ENCODE measurements at places on chromosomes 13 and 19.
A peak's percentile ranks its signal among the peaks of the same experiment; 100 is the strongest.

- DNase-seq, result no peak
Observed at GRCh38 chr13:110519046-110519445, 42.5 kb downstream of the RAB20 start.

DNA sequence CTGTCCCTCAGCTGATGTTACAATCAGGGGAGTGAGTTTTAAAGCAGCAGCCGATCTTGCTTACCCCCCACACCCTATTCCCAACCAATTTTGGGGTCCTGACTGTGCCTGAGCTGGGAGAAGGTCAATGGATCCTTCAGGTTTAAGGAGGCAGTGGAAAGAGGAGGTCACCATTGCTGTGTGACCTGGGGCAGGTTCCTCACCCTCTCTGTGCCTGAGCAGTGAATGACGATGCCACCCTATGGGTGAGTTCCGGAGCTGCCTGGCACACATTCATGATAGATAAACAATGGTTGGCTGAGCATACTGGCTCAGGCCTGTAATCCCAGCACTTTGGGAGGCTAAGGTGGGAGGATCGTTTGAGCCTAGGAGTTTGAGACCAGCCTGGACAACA lies 20.3 kb upstream of the JUND start:
- DNase-seq, result no peak

DNA sequence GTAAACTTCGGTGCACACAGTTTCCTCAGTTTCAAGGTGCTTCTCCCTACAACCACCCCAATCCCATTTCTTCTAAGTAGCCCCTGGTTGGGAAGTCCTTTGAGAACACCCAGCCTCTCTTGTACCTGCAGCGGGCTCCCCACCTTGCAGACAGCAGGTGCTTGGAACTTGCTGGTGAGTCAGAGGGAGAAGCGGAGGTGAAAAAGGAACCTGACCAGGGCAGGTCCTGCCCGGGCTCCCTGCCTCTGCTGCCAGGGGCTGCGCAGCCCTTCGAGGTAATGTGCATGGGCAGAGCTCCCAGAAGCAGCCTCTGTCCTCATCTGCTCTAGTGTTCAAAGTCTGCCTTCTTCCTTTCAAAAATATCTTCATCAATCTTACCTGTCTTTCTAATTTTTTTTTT lies 274.0 kb upstream of the SOX1 start:
- DNase-seq, result no peak

- DNase-seq, result peak; percentile 81
Observed at GRCh38 chr13:25286969-25287961, at the start of gene MTMR6. MTMR6 (minus strand) TSS chr13:25287488; CDS start chr13:25287247, 241 bp downstream.

GRCh38 chr19:18233224-18233825 lies 7.1 kb upstream of the PDE4C start:
- peak; percentile 31 for DNase-seq

- no peak for DNase-seq
Observed at GRCh38 chr13:99199541-99200431, 868 bp upstream of the UBAC2 start.

DNA sequence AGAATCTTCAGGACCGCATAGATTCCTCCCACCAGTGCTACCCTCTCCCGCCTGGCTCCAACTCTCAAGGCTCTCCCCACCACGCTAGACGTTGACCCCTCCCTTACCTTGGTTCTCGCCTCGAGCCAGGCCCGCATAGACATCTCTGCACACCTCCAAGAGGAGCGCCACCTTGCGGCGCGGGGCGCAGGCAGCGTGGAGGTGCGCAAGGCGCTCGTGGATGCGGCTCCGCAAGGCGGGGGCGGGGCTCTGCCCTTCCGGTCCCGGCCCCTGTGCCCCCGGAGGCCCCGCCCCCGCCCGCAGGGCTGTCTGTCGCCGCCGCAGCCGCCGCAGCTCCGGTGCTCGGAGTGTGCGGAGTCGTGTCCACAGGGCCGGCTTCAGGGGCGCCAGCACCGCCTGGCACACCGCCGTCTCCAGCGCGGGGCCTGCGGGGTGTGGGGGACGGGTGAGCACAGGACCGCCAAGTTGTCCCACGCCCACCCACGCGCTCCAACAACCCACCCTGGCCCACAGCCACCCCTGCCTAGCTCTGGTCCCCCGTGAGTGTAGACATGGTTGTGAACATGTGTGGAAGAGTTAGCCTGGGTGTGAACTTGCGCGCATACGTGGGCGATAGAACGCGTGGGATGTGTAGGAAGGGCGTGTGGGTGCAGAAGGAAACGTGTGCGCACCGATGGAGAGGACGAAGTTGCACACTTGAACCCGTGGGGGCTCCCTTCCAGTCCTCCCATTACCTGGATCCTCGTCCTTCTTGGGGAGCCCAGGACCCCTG lies 8.1 kb downstream of the RINL start:
- DNase-seq, result no peak

GRCh38 chr13:112154301-112155060 lies 87.5 kb downstream of the SOX1 start:
- DNase-seq, result no peak

DNA sequence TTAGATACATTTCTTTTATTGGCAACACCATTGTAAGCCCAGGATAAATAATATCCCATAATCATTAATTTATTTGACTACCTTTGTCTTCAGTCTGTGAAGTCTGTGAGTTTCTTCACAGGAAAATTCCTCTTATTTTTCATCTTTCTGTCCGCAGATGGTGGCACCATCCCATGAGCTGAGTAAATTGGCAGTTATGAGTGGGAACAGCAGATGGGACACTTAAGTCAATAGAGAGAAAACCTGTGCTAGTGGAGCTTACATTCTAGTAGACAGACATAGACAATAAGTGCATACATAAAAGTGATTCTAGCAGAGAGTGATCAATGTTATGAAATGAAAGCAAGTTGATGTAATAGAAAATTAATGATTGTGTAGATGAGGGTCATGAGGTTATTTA lies 638.2 kb upstream of the MIR17HG start:
- no peak for DNase-seq

DNA sequence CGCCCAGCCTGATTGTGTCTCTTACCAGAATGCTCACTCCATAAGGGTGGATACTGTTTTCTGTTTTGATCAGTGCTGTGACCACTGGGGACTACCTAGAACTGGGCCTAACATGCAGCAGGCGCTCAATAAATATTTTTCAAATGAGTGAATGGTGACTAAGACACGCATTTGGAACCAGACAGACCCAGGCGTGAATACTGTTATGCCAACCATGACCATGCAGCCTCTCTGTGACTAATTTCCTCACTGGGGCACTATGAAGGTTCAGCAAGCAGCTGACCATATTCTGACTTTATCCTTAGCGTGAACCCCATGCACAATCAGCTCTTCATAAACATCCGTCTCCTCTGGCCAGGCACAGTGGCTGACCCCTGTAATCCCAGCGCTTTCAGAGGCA lies 13.0 kb upstream of the SPC24 start:
- DNase-seq, result peak; percentile 97

DNA sequence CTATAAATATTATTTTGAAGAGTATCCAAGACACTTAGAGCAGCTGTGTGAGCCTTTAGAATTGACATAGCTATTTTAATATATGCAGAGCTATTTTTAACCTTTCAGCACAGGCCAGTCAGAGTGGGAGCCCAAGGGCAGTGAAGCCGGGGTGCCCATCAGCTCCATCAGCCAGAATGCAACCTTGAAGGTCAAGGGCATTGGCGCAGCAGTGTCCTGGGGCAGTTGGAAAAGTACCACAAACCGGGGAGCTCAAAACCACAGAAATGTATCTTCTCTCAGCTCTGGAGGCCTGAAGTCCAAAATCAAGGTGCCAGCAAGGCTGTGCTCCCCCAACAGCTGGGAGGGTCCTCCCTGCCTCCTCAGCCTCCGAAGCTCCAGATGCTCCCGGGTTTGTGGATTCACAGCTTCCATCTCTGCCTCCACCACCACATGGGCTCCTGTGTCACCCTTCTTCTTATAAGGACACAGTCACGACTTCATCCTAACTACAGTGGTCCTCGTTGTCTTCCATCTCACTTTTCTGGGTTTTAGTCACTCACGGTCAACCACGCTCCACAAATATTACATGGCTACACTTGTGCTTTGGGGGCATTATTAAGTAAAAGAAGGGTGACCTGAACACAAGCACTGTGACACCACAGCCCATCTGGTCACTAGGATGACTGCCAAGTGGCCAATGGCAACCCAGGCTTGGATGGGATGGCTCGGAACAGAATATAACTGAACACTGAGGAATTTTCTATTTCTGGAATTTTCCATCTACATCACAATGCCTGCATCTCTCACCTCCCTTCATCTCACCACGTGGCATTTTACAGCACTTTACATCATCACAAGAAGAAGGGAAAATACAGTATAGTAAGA lies 15.9 kb upstream of the GAS6 start:
- no peak for DNase-seq

- DNase-seq, result no peak
Observed at GRCh38 chr13:58882516-58882915, 1251.0 kb downstream of the PCDH17 start.

- peak; percentile 46 for DNase-seq
Observed at GRCh38 chr19:23762884-23763711, 4.4 kb upstream of the ZNF681 start.

DNA sequence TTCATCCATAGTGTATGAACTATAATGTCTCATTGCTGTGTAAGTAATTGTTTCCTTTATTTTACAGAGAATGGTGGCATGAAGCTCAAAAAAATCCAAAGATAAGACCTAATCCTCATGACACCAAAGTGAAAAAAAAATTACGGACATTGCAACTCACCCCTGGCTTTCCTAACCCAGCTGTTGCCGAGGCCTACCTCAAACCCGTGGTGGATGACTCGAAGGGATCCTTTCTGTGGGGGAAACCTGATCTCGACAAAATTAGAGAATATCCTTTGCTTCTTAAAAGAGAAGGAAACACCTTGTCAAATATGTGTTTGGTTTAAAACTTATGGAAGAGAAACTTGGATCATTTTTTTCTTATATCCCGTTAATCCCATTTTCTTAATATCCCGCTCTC lies 26.3 kb downstream of the ERCC5 start:
- no peak for DNase-seq

DNA sequence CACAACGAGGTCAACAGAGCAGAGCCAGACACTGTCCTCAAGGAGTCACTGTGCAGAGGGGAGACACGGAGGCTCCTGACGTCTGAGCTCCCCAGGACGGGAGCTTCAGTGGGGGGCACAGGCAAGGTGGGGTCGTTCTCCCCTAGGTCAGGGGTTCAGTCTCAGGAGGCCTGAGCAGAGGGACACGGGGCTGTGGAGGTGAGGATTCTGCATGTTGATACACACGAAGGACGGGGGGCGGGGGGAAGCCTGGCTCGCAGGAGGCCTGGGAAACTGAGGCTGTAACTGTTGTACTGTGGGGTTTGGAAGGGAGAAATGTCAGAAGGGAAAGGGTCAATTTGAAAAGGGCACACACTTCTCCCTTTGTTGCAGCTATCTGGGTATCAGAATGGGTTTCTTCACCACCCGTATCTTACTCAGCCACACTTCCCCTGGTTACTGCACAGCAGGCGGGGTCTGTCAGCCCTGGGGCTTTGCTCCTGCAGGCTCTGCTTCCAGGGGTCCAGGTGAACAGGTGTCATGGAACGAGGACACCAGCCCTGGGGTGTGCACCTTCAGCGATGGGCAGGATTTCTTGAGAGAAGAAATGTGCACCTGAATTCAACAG lies 748 bp upstream of the SIGLEC8 start:
- DNase-seq, result no peak

DNA sequence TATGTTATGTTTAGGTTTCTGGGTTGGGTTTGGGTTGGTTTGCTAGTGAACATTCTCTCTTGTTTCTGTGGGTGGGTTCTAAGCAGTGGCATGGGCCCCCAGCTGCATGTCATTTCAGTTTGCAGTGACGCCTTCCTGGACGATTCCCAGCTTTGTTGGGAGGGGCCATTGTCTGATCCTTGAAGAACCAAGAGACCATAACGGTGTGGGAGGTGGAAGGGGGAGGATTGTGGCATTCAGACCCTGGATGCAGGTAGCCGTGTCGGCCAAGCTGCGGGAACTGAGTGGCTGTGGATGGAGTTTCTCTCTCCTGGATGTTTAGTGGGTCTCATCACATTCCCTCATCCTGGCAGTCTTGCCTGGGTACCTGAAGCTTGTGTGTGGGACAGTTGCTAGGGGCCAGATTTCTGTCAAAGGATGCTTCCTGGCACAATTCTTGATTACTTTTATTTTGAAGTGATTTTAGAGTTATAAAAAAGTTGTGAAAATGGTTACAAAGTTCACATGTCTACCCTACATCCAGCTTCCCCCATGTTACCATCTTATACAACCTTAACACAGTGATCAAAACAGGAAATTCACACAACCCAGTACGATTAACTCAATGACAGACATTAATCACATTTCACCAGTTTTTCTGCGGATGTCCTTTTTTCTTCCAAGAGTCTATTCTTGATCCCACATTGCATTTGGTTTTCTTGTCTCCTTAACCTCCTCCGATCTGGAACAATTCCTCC lies 123.8 kb downstream of the SIPA1L3 start:
- no peak for DNase-seq

- DNase-seq, result no peak
Observed at GRCh38 chr13:48570216-48570828, 37.4 kb upstream of the RCBTB2 start.

DNA sequence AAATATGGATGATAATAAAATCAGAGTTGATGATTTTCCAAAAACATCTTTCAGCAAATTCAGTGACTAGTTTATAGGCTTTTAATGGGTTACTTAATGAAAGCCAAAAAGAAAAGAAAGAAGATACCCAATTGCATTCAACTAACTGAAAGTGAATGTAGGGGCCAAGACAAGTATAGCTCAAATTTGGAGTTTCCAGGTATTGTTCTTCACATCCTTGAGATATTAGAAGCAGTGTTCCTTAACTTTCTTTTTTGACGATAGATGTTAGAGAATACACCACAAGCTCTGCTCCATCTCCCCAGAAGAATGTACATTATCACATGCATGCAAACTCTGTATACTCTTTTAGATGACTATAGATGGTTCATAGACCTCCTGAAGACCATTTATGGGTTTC lies 43.6 kb downstream of the PDS5B start:
- no peak for DNase-seq

- no peak for DNase-seq
Observed at GRCh38 chr19:20078581-20079031, 806 bp downstream of the ZNF90 start.

GRCh38 chr13:99442273-99442895 lies 58.9 kb upstream of the TM9SF2 start:
- peak; percentile 19 for DNase-seq

DNA sequence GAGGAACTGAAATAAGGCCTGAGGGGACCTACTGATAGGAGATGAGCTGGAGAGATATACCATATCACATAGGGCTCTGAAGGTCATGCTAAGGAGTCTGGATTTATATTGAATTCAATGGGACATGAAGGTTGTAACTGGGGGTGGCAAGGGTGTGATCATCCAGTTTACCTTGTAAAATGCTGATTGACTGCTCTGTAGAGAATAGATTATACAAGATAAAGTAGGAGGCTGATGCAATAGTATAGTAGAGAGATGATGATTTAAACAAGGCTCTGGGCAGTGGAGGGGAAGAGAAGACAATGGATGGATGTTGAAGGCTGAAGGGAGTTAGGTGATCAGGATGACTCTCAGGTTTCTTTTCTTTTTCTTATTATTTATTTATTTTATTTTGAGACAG lies 18.0 kb upstream of the PAN3 start:
- no peak for DNase-seq

Measured in foreskin keratinocyte (primary cell).